ENCODE measurements at places on chromosomes 16 and 17.
A peak's percentile ranks its signal among the peaks of the same experiment; 100 is the strongest.

DNA sequence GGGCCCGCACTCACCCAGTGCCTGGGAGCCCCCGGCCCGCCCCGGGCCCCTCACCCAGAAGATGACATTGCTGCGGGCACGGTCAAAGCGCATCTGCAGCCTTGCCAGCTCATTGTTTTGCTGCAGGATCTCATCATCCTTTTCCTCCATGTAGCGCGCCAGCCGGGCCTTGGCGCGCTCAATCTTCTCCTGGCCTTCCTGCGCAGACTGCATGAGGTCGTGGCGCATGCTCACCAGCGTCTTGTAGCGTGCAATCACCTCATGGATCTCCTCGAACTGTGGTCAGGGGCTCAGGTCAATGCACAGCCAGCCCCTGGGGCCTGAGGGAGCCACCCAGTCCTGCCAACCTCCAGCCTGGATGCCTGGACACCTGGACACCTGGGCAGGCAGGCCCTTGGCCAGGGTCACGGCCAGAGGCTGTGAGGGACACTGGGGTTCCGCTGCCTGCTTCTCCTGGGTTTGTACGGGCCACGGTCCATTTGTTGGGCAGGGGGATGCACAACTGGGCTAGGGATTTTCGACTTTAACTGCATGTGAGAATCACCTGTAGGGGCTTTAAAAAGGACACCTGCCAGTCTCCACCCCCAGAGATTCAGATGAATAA is 9.2 kb downstream of the CCDC42 start:
- DNase-seq, result no peak

GRCh38 chr16:6576606-6577005 is 756.0 kb upstream of the RBFOX1 start:
- no peak for DNase-seq

DNA sequence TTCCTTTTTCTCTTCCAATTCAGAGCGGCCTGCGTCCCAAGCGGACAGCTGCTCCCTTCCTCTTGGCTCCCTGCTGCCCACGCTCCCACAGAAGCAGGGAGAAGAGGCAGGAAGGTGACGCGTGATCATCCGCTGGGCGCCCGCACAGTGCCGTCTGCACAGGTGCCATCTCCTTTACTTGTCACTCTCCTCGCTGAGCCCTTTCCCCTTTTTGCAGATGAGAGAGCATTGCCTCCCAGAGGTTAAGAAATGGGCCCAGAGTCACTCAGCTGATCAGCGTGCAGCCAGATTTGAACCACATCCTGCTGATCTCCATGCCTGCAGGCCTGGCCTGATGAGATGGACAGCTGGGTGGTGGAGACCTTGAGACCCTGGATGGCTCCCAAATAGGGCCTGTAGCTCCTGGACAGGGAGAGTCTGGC is 299.8 kb downstream of the SEC14L1 start:
- peak; percentile 46 for DNase-seq

DNA sequence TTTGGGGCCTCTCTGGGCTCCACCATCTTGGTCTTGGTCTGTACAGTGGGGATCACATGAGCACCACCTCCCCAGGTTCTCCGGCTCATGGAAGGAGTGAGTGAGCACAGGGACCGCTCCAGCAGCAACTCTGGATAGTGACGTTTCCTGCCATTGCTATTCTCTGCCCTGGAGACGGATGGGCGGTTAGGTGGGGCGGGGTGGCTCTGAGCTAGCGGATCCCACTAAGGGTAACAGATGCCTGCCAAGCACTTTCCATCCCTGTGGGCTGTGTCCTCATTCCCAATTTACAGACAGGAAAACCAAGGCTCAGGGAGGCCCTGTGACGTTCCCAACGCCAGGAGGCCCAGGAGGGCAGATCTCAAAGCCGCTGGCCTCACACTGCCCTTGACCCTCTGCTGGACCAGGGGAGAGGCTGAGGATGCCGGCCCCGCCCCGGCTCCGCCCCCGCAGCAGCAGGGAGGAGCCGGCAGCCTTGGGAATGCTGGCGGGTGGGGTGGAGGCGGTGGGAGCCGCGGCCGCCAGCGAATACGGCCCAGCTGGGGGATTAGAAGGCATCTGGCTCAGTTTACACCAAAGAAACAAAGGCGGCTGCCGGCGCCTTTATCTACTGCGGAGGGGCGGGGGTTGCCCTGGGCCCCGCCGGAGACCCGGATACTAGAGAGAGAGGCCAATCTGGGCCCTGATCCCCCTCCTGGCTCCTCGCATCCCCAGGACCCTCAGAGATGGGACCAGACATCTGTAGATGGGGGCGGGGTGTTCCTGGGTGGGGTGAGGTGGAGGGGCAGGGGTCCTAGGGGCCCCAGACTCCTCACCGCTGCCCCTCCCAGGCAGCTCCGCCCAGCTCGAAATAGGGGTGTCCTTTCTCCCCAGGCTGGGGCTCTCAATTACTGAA is 122.3 kb upstream of the CIBAR2 start:
- DNase-seq, result peak; percentile 96

DNA sequence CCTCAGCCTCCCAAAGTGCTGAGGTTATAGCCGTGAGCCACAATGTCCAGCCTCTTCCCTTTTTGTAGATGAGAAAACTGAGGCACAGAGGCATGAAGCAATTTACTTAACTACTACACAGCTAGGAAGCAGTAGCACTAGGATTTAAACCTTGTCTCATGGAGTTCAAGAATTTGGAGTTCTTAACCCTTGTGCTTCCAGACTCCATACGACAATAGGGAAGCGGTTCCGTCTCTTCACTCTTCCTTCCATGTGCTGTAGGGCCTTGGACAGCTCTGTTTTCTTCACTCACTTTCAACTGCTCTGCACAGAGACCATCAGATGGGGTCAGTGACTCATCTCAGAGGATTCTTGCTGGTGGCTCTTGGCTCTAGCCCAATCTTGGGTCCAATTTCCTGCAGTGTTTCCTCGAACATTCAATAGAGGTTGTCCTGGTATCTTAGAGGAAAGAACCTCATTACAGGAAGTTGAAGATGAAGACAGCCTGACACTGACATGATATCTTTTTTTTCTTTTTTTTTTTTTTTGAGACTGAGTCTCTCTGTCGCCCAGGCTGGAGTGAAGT is 19.3 kb downstream of the ITGAL start:
- peak; percentile 21 for DNase-seq

DNA sequence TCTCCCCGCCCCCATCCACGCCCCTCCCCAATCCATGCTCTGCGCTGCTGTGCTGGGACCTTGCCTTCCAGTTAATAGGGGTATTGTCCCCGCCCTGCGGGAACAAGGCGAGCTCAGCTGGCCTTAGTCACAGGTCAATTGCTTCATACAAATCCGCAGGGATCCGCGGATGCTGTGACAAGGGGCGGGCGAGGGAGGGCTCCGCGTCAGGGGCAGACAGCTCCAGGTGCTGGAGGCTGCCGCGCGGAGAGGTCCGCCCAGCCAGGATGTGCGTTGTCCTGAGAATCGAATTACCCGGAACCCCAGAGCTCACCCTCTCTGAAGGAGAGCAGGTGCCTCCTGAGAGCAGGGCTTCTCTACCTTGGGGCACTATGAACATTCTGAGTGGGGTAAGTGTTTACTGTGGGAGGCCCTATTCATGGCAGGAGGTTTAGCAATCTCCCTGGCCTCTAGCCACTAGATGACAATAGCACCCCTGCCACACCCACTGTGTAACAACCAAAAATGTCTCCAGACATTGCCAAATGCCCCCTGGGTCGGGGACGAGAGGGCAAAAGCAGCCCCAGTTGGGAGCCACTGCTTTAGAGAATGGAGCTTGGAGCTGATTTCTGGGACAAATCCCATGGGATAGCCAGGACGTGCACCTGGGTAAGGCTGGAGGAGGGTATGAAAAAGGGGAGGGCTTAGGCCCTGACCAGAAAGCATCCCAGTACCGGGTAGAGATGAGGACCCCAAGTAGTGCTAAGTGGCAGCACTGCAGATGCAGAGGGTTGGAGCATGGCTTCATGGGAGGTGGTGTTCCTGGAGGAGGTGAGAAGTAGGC is 138.2 kb downstream of the CYLD start:
- peak; percentile 85 for DNase-seq

GRCh38 chr16:73037331-73037745 is 10.6 kb downstream of the ZFHX3 start:
- DNase-seq, result peak; percentile 33

- DNase-seq, result no peak
Observed at GRCh38 chr17:46765453-46765852, 53.0 kb downstream of the WNT3 start.

GRCh38 chr17:37121616-37122015 is 172.9 kb downstream of the AATF start:
- DNase-seq, result no peak

- peak; percentile 86 for DNase-seq
Observed at GRCh38 chr17:17693253-17694168, 12.3 kb downstream of the RAI1 start.

GRCh38 chr17:44677136-44677535 is 12.4 kb downstream of the CCDC43 start:
- DNase-seq, result no peak

- peak; percentile 19 for DNase-seq
Observed at GRCh38 chr17:63041722-63042121, 75.7 kb downstream of the TANC2 start.

GRCh38 chr17:61794792-61795191 is 68.5 kb downstream of the BRIP1 start:
- no peak for DNase-seq

DNA sequence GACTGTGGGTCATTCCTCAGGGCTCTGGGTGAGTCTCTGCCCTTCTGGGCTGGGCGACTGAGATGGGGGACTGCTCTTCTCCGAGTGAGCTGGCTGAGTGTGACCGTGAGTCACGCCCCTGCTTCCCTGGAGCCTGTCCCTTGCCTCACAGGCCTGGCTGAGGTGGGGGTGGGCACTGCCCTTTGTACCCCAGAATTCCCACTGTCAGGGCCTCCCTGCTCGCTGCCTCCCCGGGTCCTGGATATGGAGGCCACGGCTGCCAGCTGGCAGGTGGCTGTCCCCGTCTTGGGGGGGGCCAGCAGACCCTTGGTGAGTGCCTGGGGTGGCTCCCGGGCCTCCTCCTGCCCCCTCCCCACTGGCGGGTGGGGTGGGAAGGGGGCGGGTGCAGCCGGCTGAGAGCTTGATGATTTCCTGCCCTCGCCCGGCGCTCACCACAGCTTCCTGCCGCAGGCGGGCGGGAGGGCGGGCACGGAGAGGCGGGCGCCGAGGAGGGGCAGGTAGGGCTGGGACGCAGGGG is at the start of gene LAT:
Gene LAT (plus strand): TSS at position 434 of the 517 bp plus-strand sequence. CDS start 366 bp downstream, outside the sequence.
- DNase-seq, result no peak

DNA sequence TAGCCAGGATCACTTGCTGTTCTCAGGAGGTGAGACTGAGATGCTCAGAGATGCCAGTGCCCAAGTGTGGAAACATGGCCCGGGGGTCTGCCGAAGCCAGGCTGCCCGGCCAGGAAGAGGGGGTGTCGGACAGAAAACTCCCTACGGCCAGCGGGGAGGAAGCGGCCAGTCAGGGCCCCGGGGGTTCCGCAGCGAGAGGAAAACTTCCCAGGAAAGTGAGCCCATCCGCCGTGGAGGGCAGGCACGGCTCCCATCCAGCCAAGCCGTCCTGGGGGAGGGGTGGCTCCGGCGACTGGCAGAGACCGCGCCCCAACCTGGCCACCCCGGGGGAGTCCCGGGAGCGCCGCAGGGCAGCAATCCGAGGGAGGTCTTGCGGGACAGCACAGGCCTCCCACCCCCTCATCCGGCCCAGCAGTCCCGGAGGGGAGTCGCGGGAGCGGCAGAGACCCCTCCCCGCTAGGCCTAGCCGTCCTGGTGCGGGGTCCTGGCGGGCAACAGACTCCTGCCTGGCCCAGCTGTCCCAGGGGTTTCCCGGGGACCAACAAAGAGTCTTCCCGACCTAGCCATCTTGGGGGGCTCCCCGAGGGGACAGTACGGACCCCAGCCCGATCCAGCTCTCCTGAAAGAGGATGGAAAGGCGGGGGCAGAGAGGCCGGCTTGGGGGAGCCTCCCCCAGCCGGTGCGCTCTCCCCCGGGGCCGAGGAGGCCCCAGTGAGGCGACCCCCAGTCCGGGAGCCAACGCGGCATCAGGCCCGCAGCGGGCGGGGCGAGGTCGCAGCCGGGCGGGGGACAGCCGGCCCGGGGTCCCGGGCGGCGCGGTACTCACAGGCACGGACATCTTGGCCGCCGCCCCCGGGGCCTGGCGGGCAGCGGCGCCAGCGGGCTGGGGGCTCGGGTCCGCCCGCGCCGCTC is 13.8 kb upstream of the BCAR1 start:
- peak; percentile 66 for DNase-seq

- DNase-seq, result peak; percentile 98
Observed at GRCh38 chr17:7716901-7717755, at the start of gene DNAH2. Gene DNAH2 (plus strand): TSS chr17:7717744. CDS start chr17:7719735, 1,991 bp downstream.

- DNase-seq, result no peak
Observed at GRCh38 chr17:71477356-71477755, 643.5 kb upstream of the SOX9 start.

DNA sequence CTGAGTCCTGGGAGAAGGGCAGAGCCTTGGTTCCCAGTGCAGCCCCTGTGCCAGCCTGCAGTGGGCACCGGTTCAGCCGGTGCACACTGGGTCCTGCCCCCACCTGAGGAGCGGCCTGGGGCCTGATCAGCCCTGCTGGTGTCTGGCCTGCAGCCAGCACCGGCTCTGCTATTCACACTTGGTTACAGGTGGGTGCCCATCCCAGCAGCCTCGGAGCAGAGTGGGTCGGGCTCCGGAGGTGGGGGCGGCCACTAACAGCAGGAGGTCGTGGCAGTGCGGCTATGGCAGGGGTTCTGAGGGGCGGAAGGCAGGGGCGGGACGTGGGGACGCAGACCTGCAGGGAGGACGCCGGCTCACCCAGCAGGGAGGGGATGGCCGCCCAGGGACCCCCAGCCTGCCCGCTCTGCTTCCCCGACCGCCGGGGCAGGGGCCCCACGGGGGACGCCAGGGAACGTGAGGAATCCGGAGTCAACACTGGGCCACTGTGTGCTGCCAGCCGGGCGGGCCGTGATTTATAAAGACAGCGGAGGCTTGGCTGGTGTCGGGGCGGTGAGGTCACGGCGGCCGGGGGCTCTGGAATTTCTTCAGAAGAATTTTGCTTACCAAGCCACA is 20.3 kb downstream of the METRNL start:
- DNase-seq, result peak; percentile 89
